ENCODE measurements at places on chromosomes 3 and 15.

- no peak for DNase-seq
Measured at GRCh38 chr15:55277116-55277564, 12.5 kb downstream of the RAB27A start.

- no peak for DNase-seq
Measured at GRCh38 chr15:90685591-90686434, 31.3 kb upstream of the BLM start.

DNA sequence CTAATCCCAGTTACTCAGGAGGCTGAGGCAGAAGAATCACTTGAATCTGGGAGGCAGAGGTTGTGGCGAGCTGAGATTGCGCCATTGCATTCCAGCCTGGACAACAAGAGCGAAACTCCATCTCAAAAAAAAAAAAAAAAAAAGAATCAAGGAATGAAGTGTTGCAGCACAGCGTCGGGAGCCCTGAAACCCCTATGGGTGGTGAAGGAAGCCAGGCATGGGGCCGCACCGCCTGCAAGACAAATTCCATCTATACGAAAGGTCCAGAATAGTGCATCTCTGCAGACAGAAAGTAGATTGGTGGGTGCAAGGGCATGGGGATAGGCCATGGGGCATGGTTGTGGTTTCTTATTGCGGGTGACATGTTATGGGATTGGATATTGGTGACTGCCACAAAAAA, 98.6 kb upstream of the PRR20G start:
- DNase-seq = no peak

GRCh38 chr3:46909535-46910161, 32.1 kb downstream of the PTH1R start:
- peak; percentile 97 for DNase-seq

- DNase-seq = no peak
Measured at GRCh38 chr15:100330221-100330620, 11.6 kb downstream of the ADAMTS17 start.

GRCh38 chr15:63029676-63030075, 12.9 kb upstream of the TPM1 start:
- DNase-seq = no peak

DNA sequence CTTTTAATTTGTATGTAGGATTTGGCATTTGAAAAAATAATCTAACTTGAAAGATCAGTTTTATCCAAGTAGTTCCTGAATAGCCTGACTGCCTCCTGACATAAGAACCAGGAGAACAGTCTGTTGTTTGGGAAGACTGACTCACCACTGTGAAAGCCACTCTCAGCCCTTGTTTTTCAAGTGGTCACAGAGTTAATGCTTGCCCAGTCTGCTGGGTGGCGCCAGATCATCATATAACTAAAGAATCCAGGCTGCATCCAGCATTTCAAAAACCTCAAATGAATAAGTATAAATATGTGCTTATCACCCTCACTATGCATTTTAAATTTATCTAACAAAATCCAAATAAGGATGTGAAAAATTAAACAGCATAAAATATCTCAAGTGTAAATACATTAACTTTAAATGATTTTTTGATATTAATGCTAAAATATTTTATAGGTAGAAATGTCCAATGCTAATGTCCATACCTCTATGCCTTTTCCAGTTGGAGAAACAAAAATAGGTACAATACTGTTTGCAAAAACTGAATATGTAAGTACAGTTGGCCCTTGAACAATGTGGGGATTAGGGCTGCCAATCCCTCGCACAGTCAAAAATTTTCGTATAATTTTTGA, 26.9 kb upstream of the ZBBX start:
- DNase-seq = no peak

DNA sequence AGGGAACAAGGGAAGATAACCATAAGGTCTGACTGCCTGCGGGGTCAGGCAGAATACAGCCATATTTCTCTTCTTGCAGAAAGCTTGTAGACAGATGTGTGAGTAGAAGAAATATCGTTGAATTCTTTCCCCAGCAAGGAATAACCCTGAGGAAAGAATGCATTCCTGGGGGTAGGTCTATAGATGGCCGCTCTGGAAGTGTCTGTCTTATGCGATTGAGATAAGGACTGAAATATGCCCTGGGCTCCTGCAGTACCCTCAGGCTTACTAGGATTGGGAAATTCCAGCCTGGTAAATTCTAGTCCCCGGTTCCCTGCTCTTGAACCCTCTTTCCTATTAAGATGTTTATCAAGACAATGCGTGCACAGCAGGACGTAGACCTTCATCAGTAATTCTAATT, 15.8 kb upstream of the SST start:
- no peak for DNase-seq

- no peak for DNase-seq
Measured at GRCh38 chr15:76223521-76223920, 87.7 kb downstream of the ETFA start.

- DNase-seq = no peak
Measured at GRCh38 chr15:67218428-67218827, 36.0 kb downstream of the AAGAB start.

DNA sequence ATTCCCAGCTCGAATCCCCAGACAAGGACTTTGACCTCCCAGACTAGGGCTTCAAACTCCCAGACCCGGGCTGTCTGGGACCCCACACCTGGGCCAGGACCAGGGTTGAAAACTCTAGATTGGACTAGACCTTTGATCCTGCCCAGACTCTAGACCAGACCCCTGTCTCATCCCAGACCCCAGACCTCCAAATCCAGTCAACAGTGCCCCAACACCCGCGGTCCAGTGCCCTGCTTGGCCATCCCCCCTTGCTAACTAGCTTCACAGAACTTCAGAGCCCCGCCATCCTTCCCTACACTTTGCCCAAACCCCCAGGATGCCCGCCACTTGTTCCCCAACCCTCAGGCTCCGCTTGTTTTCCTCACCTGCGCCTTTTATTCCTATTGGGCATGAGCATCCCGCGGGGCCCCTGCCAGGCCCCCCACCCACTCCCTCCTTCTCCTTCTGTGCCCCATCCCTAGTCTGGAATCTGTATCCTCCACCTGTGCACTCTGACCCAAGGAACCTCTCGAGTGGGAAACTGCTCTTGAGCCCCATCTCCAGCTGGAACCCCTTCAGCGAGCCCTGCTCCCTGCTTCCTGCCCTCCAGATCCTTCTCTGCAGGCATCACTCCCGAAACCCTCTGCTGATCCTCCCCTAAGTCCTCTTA, 604 bp downstream of the GNAI2 start:
- DNase-seq = no peak

- DNase-seq = no peak
Measured at GRCh38 chr3:187287256-187287655, 4.3 kb downstream of the MASP1 start.

GRCh38 chr3:110900576-110900975, 171.0 kb upstream of the NECTIN3 start:
- peak; percentile 58 for DNase-seq

DNA sequence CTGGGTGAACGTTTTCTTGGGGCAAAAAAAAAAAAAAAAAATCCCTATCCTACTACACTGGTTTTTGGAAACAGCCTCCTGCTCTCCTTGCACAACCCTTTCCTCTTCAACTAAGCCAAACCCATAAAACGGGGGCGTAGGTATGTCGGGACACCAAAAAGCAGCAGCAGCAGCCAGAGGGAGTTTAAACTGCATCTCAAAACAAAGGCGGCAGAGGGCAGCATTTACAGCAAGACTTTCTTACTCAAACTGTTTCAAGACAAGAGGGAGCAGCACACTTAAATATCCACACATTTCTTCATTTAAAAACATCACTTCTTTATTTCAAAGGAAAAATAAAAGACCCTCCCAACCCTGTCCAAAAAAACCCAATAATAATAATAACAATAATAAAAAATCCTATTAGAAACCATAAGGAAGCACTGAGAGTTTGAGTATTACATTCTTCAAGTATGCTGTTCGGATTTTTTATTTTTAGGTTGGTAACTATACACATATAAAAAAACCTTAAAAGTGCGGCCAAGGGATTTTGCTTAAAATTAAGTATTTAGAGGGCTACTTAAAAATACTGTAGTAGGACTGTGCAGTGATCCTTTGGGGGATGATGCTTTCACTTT, 43.9 kb upstream of the PLXND1 start:
- DNase-seq = peak; percentile 76

DNA sequence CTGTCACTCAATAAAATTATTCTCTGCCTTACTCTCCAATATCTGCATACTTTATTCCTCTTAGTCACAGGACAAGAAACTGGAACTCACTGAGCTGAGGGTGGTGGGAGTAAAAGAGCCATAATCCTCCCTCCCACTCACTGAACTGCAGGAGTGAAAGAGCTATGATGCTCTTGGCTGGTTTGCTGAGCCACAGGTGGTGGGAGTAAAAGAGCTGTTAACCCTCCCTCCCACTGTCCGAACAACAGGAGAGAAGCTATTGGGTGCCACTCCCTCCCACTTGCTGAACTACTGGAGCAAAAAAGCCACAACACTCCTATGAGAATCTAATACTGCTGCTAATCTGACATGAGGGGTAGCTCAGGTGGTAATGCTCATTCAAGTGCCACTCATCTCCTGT, 391.0 kb downstream of the NSUN3 start:
- DNase-seq = no peak

GRCh38 chr15:50753463-50753862, 12.0 kb downstream of the SPPL2A start:
- no peak for DNase-seq

GRCh38 chr3:36943601-36944000, 1.3 kb downstream of the TRANK1 start:
- DNase-seq = no peak

GRCh38 chr15:68374168-68374745, 57.7 kb downstream of the ITGA11 start:
- no peak for DNase-seq

DNA sequence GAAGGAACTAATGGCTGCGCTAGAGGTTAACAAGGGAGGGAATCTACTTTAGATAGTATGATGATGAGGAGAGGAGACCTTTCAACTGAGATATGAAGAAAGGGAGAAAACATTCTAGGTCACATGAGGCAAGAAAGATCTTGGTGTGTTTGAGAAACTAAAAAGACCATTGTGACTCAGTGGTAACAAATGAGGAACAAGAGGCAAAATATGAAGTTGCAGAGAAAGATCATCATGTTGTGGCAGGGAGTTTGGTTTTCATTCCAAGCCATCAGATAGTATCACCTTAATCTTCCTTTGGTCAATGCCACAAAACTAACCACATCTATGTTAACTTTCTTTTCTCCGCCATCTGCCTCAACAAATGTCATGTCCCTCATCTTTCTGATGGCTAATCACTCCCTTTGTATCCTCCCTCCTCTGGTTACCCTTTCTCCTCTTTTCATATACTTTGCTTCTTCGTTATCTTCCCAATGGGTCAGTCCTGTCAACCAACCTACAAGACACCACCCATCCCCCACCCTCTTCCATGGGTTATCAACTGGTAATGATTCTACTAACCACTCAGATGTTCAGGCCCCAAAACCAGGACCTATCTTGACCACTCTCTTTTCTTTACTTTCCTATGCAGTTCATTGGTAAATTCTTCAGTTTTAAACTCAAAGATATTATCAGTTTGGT, 2.4 kb upstream of the PDCD6IP start:
- no peak for DNase-seq

- DNase-seq = no peak
Measured at GRCh38 chr3:167884481-167884880, 149.0 kb downstream of the SERPINI1 start.

DNA sequence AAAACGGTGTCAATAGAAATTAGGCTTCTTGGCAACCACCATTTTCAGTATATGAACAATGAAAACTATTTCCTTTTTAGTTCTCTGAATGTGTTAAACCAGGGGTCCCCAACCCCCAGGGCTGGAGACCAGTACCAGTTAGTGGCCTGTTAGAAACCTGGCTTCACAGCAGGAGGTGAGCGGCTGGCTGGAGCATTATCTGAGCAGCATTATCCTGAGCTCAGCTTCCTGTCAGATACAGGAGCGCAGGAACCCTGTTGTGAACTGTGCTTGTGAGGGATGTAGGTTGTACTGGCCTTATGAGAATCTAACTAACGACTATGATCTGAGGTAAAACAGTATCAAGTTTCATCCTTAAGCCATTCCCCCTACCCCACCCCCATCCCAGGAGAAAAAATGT, 328.7 kb downstream of the ZBBX start:
- DNase-seq = no peak

- no peak for DNase-seq
Measured at GRCh38 chr15:43541785-43542184, 24.4 kb downstream of the MAP1A start.

GRCh38 chr3:178950676-178951075, 120.9 kb downstream of the ZMAT3 start:
- no peak for DNase-seq

DNA sequence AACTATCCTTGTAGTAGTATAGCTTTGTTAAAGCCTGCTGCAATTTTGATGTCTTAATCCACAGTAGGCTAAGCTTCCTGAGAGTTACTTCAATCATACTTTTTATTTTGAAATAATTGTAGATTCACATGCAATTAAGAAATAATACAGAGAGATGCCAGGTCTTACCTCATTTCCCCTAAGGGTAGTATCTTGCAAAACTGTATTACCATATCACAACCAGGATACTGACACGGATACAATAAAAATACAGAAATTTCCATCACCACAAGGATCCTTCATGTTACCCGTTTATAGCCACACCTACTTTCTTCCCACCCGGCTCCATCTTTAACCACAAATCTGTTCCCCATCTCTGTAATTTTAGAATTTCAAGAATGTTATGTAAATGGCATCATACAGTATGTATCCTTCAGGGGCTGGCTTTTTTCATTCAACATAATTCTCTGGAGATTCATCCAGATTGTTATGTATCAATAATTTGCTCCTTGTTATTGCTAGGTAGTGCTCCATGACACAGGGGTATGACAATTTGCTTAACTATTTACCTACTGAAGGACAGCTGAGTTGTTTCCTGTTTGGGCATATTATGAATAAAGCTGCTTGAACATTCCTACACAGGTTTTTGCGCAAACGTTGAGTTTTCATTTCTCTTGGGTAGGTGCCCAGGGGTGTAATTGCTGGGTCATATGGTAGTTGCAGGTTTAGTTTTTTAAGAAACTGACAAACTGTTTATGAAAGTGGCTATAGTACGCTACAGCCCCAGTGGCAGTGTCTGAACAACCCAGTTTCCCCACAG, 21.6 kb downstream of the BDH1 start:
- no peak for DNase-seq

DNA sequence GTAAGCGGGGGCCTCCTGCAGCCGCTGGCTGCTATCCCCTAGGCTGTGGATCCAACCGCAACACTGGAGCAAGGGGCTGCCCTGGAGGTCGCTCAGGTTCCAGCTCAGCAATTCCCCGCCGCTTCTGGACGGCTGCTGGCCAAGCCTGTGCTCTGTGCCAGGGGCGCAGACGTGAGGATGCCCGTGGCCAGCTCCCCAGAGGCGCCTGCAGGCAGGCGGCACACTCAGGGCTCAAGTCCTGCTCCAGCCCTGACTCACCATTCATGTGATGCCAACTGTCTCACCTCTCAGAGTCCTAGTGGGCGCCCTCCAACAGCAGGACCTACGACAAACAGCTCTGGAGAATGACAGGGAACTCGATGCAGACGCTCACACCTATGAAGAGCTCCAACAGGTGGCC, 31.6 kb downstream of the KLHL25 start:
- no peak for DNase-seq

- no peak for DNase-seq
Measured at GRCh38 chr3:4409971-4410573, 57.0 kb downstream of the SUMF1 start.

Measured in AG08395 (cell line).